Stimulated activated CD4-positive, alpha-beta T cell treated with anti-CD3 and anti-CD28 coated beads, TNF-alpha, amount 100 ng/mL, for 1 hour (primary cell): ENCODE measurements at places on chromosomes 11 and 22.

DNA sequence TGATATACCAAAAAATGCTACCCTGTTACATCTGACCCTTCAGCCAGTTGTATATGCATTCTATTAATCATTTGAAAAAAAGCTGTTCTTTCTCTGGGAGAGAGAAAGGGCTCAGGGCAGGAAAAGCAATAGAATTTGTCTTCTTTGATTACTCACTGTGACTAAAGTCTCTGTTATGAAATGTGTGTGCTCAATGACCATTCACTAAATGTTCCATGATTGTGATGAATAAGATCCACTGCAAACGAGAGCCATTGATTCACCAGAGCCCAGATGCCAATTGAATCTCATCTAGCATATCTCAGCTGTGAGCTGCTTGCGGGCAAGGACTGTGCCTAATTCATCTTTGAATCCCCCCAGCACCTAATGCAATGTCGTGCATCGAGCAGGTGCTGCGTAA lies 184.3 kb downstream of the OPCML start:
- DNase-seq = no peak

GRCh38 chr11:45984192-45984591 lies 61.7 kb downstream of the LARGE2 start:
- no peak for DNase-seq

DNA sequence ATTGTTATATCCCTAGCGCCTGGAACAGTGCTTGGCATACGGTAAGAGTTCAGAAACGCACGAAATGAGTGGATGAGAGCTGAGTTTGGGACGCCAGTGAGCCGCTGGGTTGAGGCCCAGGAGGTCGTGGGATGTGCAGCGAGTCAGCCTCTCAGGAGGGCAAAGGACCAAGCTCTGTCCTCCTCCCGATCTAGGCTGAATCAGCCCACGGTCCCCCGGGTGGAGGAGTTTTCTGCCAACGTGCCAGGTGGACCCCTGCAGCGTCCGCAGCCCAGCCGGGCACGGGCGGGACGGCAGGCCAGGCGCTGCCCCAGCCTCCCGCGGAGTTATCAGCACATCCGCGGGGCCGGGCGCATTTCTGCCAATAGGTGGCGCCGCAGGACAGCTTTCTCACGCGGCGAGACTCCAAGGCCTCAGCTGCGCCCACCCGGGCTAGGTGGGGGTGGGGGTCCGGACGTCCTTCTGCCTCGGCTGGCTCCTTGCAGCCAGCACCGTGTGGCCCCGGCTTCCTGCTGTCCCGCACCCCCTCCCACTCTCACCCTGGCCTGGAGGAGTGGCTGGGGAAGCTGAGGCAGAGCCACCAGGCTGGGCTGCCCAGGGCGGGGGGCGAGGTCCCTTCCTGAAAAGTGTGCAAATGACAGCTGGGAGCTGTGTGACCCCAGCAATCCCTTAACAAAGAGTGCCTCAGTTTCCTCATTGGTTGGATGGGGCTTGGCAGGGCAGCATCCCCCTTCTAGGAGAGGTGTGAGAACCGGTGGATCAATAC lies 2.2 kb upstream of the RPS19BP1 start:
- peak; percentile 83 for DNase-seq

- peak; percentile 16 for DNase-seq
Observed at GRCh38 chr11:16788141-16789062, 50.0 kb downstream of the C11orf58 start.

GRCh38 chr11:11948242-11948947 lies 60.0 kb downstream of the DKK3 start:
- no peak for DNase-seq

GRCh38 chr11:35664977-35665441 lies 2.4 kb downstream of the TRIM44 start:
- no peak for DNase-seq

- DNase-seq = no peak
Observed at GRCh38 chr11:559712-560304, 730 bp downstream of the LMNTD2 start.

- peak; percentile 54 for DNase-seq
Observed at GRCh38 chr11:65112546-65113360, 1.1 kb downstream of the TM7SF2 start.

GRCh38 chr11:36741515-36741914 lies 143.5 kb upstream of the RAG2 start:
- DNase-seq = no peak

GRCh38 chr11:130344841-130345240 lies 30.1 kb upstream of the ZBTB44 start:
- no peak for DNase-seq

DNA sequence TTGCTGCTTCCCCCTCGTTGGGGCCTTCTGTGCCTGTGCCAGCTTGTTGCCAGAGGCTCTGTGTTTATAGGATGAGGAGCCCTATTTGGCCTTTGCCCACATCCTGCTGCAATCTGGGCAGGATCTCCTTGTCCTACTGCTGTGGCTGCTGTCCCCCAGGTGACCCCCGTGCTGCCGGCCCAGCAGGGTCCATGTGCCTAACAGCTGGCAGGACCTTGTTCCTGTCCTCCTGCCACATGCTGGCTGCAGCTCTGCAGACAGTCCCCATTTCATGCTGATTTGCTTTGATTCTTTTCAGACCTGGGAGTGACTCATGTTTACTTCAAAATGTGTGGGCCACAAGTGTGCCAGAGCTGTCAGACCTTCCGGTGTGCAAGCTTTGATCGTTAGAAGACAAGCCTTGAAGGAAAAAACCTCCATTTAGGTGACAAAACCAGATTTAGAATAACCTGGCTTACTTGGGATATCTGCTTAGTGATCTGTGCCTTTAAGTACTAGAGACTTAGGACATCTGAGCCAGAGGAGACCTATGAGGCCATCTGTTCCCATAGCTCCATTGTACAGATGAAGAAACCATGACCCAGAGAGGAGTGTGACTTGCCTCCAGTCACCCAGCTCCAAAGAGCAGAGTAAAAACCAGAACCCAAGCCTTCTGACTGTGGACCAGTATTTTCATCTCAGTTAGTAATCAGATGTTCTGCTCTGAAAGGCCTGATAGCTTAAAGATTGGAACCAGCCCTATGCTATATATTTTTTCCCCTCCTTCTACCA lies 11.1 kb downstream of the NAV2 start:
- no peak for DNase-seq

DNA sequence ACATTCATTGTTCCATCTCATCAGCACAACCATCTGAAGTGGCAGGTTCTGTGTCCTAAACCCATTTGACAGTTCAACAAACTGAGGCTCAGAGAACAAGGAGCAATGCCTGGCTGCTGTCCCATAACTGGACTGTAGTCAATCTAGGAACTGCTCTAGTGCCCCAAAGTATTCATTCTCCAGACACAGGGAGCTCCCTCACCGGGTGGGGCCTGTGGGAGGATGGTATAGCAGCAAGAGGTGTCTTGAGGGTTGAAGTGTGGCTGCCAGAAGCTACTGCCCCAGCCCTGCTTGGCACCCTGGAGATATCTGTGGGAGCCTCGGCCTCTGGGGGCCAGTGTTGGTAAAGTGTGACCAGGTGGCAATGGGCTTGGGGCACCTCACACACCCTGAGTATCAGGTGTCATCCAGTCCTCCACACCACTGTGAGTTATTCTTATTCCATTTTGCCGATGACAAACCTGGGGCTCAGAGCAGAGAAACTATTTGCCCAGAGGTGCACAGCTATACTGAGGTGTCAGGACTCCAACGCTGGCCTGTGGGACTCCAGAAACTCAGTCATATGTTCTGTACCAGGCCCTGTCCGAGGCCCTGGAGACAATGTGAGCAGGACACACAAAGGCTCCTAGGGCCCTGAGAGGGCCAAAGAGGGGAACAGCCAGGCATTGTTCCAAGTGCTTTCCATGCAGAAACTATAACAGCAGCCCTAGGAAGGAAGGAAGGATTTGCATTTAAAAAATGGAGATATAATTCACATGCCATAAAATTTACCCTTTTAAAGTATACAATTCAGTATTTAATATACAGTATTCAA lies 46.0 kb upstream of the KLHL35 start:
- DNase-seq = no peak

- no peak for DNase-seq
Observed at GRCh38 chr11:126080161-126080941, 17.7 kb upstream of the CDON start.

GRCh38 chr22:39900306-39901227 lies at the start of gene GRAP2:
TSS of gene GRAP2 (plus strand) at chr22:39901084. CDS start at chr22:39947107, 46,023 bp downstream.
- peak; percentile 41 for DNase-seq

GRCh38 chr22:23263651-23264555 lies 83.6 kb downstream of the BCR start:
- DNase-seq = no peak

- DNase-seq = no peak
Observed at GRCh38 chr22:23925020-23925606, 30.9 kb downstream of the MIF start.

- DNase-seq = peak; percentile 6
Observed at GRCh38 chr22:23137905-23138561, 3.8 kb downstream of the RSPH14 start.

DNA sequence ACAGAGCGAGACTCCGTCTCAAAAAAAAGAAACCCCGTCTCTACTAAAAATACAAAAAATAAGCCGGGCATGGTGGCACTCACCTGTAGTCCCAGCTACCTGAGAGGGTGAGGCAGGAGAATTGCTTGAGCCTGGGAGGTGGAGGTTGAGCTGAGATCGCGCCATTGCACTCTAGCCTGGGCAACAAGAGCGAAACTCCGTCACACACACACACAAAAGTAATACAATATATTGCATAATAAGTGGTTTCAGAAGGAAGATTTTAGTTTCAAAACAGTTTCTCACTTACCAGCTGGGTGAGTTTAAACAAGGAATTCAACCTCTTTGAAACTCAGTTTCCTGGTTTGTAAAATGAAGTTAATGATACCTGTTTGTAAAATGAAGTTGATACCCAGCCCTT lies 32.7 kb upstream of the HTR3A start:
- DNase-seq = no peak

GRCh38 chr22:30470655-30471054 lies 1.2 kb downstream of the SEC14L3 start:
- DNase-seq = no peak

GRCh38 chr11:47289856-47290255 lies 19.9 kb downstream of the MADD start:
- no peak for DNase-seq

DNA sequence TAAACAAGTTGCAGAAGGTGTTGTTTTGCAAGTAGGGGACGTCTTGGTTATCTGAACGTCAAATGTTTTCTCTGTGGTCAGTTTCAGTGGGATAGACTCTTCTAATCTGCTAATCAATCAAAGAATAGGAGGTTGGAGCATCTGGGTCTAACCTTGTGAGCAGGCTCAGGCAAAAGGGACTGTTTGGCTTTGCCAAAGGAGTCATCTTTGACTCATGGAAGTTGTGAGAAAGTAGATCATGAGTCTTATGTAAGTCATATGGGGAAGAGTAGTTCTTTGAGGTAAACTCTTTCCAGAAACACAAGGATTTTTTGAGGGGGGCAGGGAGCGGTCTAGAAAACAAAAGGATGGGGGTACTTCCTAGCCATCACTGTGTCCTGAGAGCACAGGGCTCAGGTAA lies 27.1 kb upstream of the TOP3B start:
- no peak for DNase-seq

DNA sequence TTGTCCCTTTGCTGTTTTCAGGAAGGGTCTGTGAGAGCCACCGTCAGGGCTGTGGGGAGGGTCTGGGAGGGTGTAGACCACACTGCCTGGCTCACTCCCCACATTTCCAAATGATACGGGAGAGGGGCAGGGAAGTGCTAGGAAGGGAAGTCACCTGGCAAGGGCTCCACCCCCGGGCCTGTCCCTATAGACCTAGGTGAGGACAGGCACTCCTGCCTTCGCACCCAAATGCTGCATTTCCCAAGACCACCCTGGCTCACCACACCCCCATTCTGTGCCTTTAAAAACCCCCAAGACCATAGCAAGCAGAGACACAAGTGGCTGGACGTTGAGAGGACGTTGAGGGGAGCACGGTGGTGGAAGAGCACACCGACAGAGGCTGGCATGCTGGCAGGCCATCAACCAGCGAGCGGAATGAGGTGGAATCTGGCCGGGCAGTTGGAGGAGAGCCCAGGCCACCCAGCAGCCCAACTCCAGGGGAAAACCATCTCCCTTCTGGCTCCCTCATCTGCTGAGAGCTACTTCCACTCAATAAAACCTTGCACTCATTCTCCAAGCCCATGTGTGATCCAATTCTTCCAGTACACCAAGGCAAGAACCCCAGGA lies 45.7 kb downstream of the GNB1L start:
- no peak for DNase-seq

- no peak for DNase-seq
Observed at GRCh38 chr11:111629499-111629898, 27.2 kb downstream of the SIK2 start.

- DNase-seq = no peak
Observed at GRCh38 chr11:35954205-35954604, 10.3 kb downstream of the LDLRAD3 start.

DNA sequence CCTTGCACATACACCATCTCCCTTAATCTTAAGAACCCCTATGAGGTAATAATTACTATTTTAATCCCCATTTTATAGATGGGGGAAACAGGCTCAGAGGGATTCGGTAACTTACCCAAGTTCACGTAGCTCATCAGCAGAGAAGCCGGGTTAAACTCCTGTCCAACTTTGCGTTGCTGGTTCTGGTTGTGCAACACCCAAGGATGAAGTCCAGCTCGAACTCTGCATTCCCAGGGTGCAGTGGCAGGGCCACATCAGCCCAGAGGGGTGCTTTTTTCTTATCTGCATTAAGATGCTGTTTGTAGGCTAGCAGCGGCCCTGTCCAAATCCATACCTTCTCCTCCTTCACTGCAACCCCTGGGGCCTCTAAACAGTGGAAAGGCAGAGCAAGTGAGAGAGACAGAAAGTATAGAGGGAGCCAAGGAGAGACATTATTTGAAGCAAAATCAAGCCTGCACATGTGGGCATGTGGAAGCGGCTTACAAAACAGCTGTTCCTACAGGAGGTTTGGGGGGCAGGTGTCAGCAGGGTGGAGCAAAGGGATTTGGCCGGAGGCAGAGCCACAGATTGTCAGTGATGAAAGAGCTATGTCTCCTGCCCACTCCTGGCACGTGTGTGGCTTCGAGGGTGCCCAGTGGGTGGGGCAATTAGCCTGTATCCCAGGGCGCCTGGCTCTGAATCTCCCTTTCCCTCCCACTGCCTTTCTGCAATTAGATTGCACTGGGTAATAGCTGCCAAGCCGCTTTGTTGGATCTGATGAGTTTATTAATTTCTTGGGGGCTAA lies 129.5 kb upstream of the TBCEL start:
- DNase-seq = no peak

DNA sequence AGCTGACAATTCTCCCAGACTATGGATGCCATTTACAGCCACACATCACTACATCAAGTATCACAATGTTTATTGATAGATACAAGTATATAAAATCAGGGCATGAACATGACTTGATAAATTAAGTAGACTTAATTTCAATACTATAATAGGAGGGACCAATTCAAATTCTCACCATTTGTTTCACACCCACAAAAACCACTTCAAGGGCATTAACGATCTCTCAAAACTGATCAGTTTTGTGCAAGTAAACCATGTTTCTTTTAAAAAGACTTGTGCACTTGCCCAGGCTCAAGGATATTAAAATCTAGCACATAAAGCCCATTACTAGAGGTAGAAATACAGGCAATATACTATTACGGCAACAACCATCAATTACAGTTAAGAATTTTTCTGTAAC lies 11.7 kb downstream of the EIF4G2 start:
- DNase-seq = no peak

GRCh38 chr22:17945156-17945887 lies 79.0 kb downstream of the MICAL3 start:
- DNase-seq = no peak

- DNase-seq = no peak
Observed at GRCh38 chr22:50045211-50046018, 12.7 kb downstream of the TTLL8 start.

- DNase-seq = no peak
Observed at GRCh38 chr11:112565551-112565950, 304.9 kb upstream of the PLET1 start.
